Tibial nerve (tissue), 4 donors: ENCODE measurements at places on chromosomes 3 and 15. TPM values are rescaled to one million over a fixed set of nuclear protein-coding genes. Genes with fewer than 3 reads are reported as not detected.
A peak's percentile ranks its signal among the peaks of the same experiment; 100 is the strongest.

- H3K27ac ChIP-seq: no peak overlapping the region
- no peaks in the 10 kb centered on the region for H3K4me1 ChIP-seq
- H3K27me3 ChIP-seq: no peaks in the 10 kb centered on the region
- no peak overlapping the region for H3K4me3 ChIP-seq
- H3K36me3 ChIP-seq: no peaks in the 10 kb centered on the region
Measured at GRCh38 chr3:196440041-196440537, 7.9 kb upstream of the UBXN7 start.

DNA sequence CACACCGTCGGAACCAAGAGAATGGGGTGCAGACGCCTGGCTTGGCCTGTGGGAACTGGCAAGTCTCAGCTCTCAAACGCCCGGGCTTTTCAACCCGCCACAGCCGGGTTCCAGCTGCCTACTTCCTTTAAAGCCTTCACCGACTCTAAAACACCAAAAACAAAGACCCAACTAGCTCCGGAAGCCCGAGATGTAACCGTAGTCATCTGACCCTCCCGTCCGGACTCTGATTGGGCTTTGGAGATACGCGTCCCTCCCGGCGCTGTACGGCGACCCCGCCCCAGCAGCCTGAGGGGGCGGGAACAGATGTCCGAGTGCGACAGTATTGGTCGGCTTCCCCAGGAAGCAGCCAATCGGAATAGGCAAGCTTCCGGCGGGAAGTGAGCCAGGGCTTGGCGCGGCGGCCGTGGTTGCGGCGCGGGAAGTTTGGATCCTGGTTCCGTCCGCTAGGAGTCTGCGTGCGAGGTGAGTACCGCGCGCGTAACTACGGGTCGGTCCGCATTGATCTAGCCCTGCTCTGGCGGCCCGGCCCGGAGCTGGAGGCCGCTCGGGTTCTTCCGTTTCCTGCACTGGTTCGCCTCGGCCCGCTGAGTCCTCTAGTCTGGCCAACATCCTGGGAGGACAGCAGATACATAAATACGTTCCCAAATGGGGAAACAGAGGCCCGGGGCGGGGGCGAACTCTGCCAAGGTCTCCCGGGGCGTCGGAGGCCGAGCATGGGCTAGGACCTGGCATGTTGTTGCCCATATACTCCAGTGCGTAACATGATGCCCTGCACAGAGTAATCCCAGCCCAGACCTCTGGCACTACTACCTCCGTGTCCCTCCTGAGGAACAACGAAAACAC is at the start of gene BLM:
TSS of gene BLM (plus strand) at position 371 of the 846 bp plus-strand sequence. CDS start 30,047 bp downstream, outside the sequence.
- peak within 1 kb of the TSS; percentile 95 for H3K27ac ChIP-seq
- peak; percentile 92 for DNase-seq
- H3K36me3 ChIP-seq: no peaks in the 10 kb centered on the region
- no peaks in the 10 kb centered on the region for H3K27me3 ChIP-seq
- H3K4me1 ChIP-seq: no peaks in the 10 kb centered on the region
- H3K4me3 ChIP-seq: peak within 1 kb of the TSS; percentile 39

GRCh38 chr3:51932471-51933370 is 9.0 kb downstream of the RRP9 start:
- H3K4me1 ChIP-seq: no peaks in the 10 kb centered on the region
- peaks cover 74% of the 10 kb centered on the region for H3K36me3 ChIP-seq
- no peaks in the 10 kb centered on the region for H3K27me3 ChIP-seq
- no peak overlapping the region for H3K4me3 ChIP-seq
- no peak overlapping the region for H3K27ac ChIP-seq
- no peak for DNase-seq

GRCh38 chr15:41048397-41048796 is 67.7 kb downstream of the INO80 start:
- H3K36me3 ChIP-seq: no peaks in the 10 kb centered on the region
- no peak overlapping the region for H3K27ac ChIP-seq
- no peak for DNase-seq

- peaks cover 24% of the 10 kb centered on the region for H3K36me3 ChIP-seq
- H3K27me3 ChIP-seq: no peaks in the 10 kb centered on the region
- no peak for DNase-seq
- H3K4me3 ChIP-seq: peak overlapping the region; percentile 96
Measured at GRCh38 chr3:52198643-52199608, 966 bp downstream of the ALAS1 start.

DNA sequence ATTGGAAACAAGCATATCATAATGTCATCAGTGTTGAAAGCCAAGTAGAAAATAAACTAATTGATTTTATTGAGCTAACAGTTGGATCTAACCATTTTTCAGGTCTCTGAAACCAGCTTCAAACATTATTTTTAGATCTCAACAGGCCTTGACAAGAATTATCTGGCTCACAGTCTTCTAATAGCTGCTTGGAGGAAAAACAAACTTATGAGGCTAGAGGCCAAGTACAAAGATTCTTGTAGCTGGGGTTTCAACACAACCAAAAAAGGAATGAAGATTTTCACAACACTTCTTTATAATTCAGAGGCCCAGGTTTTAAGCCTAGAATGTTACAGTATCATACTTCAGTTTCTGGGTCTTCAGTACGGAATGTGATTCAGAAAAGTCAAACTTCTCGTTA is 3.7 kb downstream of the SETMAR start:
- H3K27me3 ChIP-seq: no peaks in the 10 kb centered on the region
- no peaks in the 10 kb centered on the region for H3K4me1 ChIP-seq
- H3K27ac ChIP-seq: peak overlapping the region; percentile 99
- no peaks in the 10 kb centered on the region for H3K36me3 ChIP-seq
- DNase-seq: no peak

- no peak for DNase-seq
- H3K36me3 ChIP-seq: no peaks in the 10 kb centered on the region
- H3K4me3 ChIP-seq: no peak overlapping the region
- no peak overlapping the region for H3K27ac ChIP-seq
- no peaks in the 10 kb centered on the region for H3K4me1 ChIP-seq
Measured at GRCh38 chr15:60540002-60540651, 61.2 kb upstream of the ICE2 start.

GRCh38 chr15:70799667-70800450 is 36.5 kb upstream of the UACA start:
- peak; percentile 38 for DNase-seq
- peaks cover 15% of the 10 kb centered on the region for H3K4me1 ChIP-seq
- H3K36me3 ChIP-seq: no peaks in the 10 kb centered on the region

DNA sequence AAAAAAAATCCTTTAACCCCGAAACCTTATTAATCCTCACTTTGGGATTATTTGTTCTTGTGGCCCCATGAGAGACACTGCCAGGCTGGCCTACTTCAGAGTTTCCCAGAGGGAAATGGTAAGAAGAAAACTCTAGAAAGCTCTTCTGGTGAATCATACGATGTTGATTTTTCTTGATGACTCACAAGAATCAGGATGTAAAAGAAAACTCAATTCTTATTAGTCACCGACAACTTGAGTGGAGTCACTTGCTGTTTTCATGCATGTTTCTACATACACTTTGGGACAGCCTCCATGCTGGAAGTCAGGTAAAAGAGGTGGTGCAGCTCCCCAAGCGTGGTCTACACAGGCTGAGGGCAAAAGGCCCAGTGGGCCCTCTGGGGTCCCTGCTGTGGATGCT is 42.8 kb downstream of the MYO5C start:
- peak overlapping the region; percentile 32 for H3K27ac ChIP-seq
- H3K36me3 ChIP-seq: no peaks in the 10 kb centered on the region
- no peaks in the 10 kb centered on the region for H3K4me1 ChIP-seq

DNA sequence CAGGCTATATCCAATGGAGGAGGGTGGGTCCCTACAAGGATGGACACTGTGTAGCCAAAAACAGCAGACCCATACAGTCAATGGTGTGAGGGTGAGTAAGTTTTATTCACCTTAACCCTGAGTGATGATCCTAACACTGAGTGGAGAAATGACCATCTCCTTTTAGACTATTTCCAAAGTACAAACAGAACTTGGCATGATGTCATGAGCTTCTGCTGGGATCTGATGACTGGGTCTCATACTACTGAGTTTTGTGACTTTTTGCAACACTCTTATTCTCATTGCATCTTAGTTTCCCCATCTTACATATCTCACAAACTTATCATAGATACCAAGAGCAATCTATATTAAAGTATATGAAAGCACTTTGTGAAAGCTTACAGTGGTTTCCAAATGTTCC is 330.3 kb upstream of the CFAP20DC start:
- DNase-seq: no peak
- H3K36me3 ChIP-seq: no peaks in the 10 kb centered on the region
- H3K27me3 ChIP-seq: no peaks in the 10 kb centered on the region
- no peak overlapping the region for H3K27ac ChIP-seq

DNA sequence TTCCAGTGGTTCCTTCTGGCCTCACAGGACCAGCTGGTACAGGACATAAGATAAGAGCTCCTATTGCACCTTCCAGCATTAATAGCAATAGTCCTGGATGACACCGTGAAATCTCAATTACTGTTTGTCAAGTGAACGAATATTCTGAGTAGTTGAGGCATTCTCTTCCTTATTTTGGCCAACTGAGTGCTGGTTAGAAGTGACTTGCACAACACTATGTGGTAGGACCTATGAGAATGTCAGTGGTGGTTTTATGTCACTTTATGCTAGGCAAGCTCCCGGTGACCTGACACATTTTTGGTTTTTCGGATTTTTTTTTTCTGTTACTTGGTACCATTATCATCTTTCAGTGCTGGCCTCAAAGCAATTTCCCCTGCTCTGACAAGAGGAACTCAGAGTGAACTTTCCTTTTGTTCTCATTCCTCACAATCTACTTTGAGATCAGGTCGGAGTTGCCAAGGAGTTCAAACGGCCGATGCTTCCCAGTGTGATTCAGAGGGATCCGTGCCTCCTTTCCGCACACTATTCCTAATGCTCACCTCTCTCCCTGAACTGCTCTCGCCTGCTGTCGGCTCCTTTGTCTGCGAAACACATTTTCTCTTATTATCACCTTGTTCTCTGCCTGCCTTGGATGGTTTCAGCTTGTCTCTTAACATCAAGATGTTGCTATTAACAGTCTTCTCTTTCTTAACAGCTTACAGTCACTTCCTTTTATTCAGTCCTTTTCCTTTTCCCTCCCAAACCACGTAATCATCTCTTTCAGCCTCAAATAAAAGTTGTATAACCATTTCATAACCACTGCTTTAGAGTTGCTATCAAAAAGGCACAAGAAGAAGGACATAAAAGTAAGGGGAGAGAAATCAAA is 35.8 kb downstream of the QTRT2 start:
- H3K27ac ChIP-seq: no peak overlapping the region
- no peaks in the 10 kb centered on the region for H3K27me3 ChIP-seq
- H3K36me3 ChIP-seq: no peaks in the 10 kb centered on the region
- DNase-seq: no peak

- no peak overlapping the region for H3K4me3 ChIP-seq
- no peaks in the 10 kb centered on the region for H3K27me3 ChIP-seq
- H3K27ac ChIP-seq: no peak overlapping the region
- no peaks in the 10 kb centered on the region for H3K36me3 ChIP-seq
- no peak for DNase-seq
- peaks cover 23% of the 10 kb centered on the region for H3K4me1 ChIP-seq
Measured at GRCh38 chr15:76963596-76963995, 31.3 kb upstream of the PSTPIP1 start.

- H3K4me3 ChIP-seq: peak overlapping the region; percentile 37
- H3K36me3 ChIP-seq: no peaks in the 10 kb centered on the region
- H3K27ac ChIP-seq: peak overlapping the region; percentile 85
- no peak for DNase-seq
Measured at GRCh38 chr15:85581495-85581894, 201.1 kb downstream of the AKAP13 start.

FAM107A gene
- 147 TPM for total RNA-seq

KBTBD12 gene
- total RNA-seq: under 0.01 TPM

TMEM212 gene
- not detected for total RNA-seq

ISLR2 gene
- total RNA-seq: not detected

CCR1 gene
- total RNA-seq: 4.0 TPM

ATP13A4 gene
- 1.8 TPM for total RNA-seq
